ENCODE measurements at places on chromosomes 2 and 18.

GRCh38 chr2:83613178-83613577 is 845.9 kb downstream of the SUCLG1 start:
- no peak for DNase-seq

DNA sequence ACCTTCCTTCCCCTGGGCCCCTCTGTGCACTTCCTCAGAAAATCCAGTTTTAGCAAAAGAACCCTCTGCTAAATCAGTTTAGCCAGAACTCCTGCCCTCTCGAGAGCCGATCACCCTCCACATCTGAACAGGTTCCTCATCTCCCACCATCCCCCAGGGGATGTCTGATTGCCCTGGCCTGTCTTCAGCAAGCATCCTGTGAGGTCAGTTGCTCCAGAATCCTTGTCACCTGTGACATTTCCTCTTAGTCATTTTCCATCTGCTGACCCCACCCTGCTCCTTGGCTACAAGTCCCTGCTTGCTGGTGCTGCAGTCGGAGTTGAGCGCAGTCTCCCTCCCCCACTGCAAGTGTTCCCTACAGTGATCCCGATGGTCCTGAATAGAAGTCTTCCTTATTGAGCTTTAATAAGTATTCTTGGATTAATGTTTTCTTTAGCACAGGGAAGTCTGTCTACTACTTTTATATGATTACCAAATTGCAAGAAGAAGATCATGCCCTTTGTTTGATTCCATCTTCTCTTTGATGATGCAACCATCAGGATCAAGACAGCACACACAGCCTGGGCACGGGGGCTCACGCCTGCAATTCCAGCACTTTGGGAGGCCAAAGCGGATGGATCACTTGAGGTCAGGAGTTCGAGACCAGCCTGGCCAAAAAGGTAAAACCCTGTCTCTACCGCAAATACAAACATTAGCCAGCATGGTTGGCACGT is 30.9 kb upstream of the UBE2F start:
- DNase-seq, result no peak

DNA sequence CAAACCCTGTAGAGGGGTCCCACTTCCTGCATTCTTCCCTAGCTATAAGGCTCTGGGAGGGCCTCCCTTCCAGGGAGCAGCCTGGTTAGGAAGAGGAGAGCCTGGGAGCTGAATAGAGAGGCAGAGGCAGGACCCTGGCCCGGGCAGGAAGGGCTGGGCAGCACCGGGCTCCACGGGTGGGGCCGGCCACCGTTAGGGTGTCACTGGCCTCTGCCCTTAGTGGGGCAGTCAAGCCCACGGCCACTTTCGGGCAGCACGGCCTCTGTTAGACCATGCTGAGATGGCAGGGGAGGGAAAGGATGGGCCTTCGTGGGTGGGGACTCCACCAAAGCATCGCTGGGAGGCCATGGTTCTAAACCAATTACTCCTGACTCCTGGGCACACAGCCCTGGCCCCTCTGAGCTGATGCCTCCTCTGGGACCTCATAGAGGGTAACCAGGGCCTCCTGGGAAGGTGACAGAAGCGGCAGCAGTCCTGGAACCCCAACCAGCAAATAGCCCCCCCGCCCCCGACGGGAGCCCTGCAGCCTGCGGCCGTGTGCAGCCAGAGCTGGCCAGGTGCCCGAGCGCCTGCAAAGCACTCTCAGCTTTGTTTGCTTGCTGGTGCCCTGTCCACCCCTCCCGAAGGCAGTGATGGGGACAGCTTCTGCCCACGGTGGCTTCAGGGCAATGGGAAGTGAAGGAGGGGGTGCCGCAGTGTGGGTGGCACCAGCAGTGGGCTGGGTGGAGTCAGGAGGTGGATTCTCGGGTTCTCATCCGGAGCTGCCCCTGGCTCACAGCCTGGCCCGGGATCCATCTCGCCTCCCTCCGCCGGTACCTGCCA is 16.3 kb upstream of the HPCAL1 start:
- DNase-seq, result no peak

- no peak for DNase-seq
These were observed 197.3 kb downstream of the DCC start for GRCh38 chr18:52537261-52537660.

GRCh38 chr2:186645999-186646398 is 47.9 kb upstream of the FAM171B start:
- DNase-seq, result no peak

GRCh38 chr18:45316127-45316526 is 299.1 kb upstream of the SLC14A2 start:
- no peak for DNase-seq

- DNase-seq, result no peak
These were observed 77.5 kb upstream of the HK2 start for GRCh38 chr2:74756356-74756890.

DNA sequence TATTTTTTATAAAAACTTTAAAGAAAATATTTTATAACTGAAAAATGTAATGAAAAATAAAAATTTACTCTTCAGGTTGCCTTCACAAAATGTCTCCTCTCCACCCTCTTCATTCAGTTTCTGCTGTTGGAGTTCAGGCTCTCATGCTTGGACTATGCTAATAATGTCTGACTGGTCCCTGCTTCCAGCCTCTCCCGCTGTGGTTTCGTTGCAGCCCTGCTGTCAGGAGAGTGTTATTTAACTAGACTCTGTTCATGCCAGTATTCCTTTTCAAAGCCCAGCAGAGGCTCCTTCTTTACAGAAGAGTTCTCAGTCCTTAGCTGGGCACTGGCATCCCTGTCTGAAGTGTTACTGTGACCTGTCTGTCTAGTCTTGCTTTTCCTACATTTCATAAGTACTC is 40.4 kb downstream of the CLIP4 start:
- no peak for DNase-seq

DNA sequence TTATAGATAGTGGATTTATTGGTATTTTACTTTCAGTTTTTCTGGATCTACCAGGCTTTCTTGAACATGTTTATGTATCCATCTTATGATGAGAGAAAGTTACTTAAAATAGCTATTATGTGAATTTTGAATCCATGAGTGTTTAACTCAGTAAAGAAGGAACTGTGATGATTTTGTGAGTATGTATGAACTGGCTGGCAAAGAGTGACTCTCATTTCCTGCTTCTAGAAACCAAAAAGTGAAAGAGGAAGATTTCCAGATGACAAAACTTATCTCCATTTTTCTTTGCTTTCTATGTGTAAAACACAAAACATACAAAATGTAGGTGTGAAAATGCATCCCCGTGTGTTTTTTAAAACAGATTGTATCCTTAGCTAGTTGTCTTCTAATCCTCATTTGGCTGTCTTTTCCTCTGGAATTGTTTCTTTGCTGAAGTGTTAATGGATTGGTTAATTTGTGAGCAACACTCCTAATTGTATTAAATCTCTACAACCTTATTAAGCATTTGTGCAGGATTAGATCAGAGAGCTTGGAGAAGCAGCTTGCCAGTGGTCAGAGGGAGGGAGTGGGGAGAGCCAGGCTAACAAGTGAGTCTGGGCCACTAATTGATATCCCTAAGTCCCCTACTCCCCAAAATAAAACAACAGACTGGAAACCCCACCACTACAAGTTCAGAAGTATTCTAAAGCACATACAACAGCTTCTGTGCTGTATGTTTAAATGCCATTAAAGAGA is 23.9 kb downstream of the PTPRM start:
- no peak for DNase-seq

GRCh38 chr2:144471305-144472045 is 48.4 kb downstream of the ZEB2 start:
- no peak for DNase-seq

DNA sequence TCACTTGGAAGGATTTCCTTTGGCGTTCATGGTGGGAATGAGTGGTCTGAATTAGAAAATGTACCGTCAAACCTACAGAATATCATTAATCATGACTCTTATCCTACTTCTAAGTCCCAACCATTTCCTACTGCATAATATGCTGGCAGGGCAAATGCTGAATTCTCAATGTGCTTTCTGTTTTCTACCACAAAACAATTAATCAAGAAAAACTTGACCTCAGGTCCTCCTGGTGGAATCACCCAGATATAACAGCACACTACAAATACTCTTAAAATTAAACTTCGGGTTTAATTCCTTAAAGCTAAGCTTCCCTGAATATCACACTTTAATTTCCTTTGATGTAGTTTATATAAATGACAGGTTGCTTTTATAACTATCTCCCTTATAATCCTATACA is 301.6 kb downstream of the AFF3 start:
- DNase-seq, result no peak

DNA sequence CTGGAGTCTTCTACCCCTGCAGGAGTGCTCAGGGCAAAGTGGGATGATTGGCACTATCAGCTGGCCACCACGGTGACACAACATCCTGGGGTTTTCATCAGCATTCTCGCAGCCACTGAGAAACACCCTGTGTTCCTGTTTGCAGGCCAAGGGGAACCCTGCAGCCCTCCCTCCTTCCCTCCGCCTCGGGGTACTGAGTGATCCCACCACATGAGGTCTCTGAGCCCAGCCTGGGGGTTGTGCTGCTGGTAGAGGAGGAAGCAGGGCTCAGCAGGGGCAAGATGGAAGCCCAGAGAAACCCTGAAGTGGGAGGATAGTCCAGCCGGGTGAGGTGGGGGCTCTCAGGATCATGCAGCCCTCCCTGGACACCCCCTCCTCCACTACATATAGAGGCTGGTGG is at the start of gene OXER1:
Gene OXER1, minus strand, starts transcription at position 40 of the 400 bp plus-strand sequence. CDS start 73 bp downstream, outside the sequence.
- DNase-seq, result no peak

DNA sequence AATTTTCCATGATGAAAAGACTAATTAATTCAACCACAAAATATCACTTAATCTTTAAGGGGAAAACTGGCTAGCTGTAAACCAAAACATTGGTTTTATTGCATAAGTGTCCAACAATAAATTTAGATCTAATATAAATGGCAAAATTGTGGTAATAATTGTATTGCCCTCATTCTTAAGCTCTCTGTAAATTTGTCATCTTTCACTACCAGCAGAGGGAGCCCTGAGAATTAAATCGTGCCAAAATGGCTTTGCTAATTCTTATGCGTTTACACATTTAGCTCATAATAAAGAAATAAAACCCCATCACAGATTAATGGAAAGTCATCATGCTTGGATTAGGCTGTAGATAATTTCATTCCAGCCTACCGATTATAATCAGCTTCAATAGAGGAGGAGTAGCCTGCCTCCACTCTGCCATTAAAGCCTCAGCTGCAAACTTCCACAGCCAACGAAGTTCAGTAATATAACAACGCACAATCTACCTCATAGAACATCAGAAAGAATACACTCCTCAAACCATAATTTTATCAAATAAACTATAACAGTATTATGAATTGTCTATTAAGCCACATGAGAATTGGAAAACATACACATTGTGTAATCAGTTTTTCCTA is 70.0 kb upstream of the ATP5MC3 start:
- no peak for DNase-seq

- no peak for DNase-seq
These were observed 70.4 kb downstream of the KCTD1 start for GRCh38 chr18:26477828-26478466.

DNA sequence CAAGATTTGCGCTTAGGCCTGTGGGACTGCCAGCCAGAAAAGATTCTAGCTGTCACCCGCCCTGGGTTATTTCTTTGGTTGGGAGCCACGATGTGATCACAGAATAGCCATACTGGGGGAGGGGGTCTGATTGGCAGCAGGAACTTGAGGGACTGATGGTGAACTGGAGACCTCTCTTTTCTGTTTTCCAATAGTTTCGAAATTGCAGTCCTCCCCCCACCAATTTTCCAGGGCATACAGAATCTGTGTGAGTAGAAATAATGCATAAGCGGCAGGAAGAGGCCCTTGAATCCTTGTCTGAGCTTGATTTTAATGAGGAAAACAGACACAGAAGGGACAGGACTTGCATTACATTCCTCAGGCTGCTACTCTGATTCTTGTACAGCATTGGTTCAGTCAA is 2.2 kb upstream of the POLR2D start:
- no peak for DNase-seq

GRCh38 chr2:18932853-18933252 is 343.5 kb upstream of the NT5C1B start:
- DNase-seq, result no peak

DNA sequence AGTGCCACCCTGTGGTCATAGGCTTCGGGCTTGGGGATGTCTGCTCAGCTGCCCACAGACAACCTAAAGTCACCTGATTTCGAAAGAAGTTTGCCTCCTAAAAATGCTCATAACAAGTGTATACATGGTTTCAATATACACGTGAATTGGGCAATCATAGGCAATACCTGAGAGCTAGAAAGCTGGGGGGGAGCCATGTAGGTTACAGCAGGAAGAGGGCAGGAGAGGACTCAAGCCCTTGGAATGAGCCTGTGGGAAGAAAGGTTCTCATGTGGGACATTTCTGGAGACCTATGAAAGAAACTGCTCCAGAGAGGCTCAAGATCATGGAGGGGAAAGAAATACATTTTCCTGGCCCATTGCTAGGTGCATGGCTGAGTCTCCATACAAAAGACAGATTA is 109.7 kb downstream of the ACOXL start:
- no peak for DNase-seq

- DNase-seq, result no peak
These were observed 745.8 kb upstream of the CHAC2 start for GRCh38 chr2:53021828-53022227.

DNA sequence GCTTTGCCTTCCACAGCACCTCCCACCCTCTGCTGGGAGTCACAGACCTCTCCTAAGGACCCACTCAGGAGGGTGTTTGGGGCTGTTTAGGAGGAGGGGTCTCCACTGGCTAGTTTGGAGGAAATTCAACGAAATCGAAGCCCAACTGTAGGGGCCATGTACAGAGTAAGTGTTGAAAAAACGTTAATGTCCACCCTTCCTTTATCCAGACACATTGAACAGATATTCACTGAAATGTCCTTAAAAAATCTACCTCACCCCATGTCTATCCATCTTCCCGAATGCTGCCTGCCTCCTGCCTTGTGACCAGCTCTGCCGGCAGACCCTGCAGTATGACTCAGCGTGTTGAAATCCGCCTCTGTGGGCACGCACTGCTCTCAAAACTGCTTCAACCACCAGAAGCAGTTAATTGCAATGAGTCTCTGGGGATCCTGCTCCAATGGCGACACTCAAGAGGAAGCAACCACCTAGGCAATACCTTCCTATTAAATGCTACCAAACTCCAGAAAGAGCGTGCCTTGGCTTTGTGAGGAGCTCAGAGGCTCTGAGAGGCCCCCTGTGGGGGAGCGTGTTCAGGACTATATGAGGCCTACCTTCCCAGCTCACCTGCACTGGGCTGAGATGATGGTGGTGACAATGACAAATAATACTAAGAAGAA is 61.4 kb upstream of the RTN4 start:
- DNase-seq, result no peak

DNA sequence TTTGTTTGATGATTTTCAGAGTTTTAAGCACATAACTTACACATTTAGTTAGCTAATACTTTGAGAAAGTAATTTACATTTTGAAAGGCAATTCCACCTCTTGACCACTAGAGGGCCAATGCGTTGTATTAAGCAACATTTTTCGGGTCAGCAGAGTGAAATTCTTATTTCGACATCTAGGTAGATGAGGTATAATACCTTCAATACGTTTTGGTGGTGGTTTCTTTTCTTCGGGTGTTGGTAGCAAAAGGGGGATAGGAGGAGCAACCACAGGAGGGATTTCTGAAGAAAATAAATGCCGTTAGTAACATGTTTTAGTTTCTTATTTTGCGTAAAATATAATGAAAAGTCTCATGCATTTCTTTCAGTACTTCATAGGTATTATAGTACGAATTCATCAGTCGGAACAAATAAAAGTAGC is 106.3 kb downstream of the TTN start:
- no peak for DNase-seq
